ENCODE measurements at places on chromosomes 1 and 21.

DNA sequence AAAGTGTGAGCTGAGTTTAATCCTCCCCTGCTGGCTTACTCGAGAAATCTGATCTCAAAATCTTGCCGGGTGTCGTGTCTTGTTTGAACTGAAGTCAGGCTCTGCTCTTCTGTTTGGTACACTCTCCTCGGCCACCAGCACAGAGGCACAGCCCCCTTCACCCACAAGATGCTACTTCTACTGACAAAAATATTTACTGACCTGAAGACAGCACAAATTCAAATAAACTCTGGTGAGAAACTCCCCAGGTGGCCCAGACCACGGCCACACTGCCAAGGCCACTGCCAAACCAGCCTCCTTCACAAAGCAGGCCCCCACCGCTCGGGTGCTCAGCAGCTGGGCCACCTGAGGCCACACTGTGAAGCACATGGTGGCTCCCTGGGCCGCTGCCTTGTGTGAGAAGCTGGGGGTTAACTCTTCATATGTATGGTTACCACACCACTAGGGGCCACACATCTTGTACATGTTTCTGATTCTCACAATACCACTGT is 80.6 kb downstream of the TGFBR3 start:
- DNase-seq = no peak

- DNase-seq = no peak
Observed at GRCh38 chr1:37498872-37499617, 15.5 kb downstream of the MEAF6 start.

- peak; percentile 26 for DNase-seq
Observed at GRCh38 chr1:209769171-209769904, 13.5 kb downstream of the TRAF3IP3 start.

DNA sequence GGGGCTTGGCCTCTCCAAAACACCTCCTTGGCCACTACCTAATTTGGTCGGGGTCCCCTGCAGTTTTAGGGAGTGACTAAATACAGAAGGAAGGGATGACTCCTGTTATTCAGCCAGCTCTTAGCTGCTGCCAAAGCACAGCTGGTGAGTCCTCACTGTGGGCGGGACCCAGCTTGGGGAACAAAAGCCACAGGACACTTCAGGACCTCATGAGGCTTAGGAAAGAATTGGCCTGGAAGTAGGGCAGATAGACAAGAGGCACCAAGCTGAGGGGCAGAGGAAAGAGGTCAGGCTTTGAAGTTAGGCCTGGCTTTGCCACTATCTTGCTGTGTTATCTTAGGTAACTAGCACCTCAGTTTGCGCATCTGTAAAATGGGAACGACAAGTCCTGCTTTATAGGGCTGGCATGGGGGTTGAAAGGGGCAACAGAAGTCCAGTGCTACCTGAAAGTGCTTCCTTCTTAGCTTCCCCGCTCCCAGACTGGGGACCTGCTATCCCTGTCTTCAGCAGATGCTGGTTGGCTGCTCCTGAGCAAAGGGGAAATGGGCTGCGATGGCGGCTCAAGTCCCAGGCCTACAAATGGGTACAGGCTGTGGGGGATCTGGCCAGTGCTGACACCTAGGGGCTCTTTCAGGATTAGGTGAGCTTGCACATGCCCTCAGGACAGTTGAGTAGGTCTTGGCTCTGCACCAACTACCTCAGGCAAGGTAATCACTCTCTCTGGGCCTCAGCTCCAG is 15.7 kb downstream of the IFI6 start:
- no peak for DNase-seq

- DNase-seq = no peak
Observed at GRCh38 chr21:31480228-31480627, 136.2 kb upstream of the TIAM1 start.

GRCh38 chr1:119940697-119941096 is 44.4 kb upstream of the ADAM30 start:
- DNase-seq = no peak

Measured in amniotic stem cell (primary cell).